ENCODE measurements at places on chromosomes 2 and 18.

GRCh38 chr18:65606551-65607130 lies 144.2 kb upstream of the CDH7 start:
- DNase-seq, result no peak

DNA sequence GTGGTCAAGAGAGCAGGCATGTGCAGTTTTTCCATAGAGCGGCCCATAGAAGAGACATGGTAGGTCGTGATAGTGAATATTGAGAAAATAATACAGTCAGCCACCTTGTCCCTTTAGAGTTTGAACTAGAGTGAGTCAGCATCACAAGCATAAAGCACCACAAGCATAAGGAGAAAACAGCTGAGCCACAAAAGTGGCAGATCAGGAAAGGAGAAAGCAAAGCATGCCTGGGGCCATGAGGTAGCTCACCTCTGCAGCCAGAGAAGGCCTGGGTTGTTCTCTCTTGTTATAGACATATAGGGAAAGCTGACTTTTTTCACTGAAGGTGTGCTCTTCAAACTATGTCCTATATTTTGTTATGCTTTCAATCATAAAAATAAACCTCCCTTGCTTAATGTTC lies 879.0 kb downstream of the DSC3 start:
- no peak for DNase-seq

- no peak for DNase-seq
Observed at GRCh38 chr2:134714228-134714627, 4.6 kb downstream of the TMEM163 start.

DNA sequence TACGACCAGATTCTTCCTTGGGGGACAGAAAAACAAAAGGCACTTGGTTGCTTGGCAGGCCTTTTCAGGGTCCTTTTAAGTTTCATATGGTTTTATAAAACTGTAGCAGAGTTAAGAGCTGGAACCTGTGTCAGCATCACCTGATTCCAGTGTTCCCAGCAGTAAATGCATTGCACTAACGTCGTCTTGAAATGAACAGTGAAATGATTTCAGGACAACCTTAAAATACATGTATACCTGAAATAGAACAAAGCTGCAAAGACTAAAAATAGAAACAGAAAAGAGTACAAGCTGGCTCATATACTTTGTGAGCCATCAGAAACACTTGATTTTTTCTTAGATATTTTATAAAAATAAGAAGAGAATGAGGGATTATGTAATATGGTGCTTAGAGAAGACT lies 51.9 kb downstream of the ACSL3 start:
- no peak for DNase-seq

DNA sequence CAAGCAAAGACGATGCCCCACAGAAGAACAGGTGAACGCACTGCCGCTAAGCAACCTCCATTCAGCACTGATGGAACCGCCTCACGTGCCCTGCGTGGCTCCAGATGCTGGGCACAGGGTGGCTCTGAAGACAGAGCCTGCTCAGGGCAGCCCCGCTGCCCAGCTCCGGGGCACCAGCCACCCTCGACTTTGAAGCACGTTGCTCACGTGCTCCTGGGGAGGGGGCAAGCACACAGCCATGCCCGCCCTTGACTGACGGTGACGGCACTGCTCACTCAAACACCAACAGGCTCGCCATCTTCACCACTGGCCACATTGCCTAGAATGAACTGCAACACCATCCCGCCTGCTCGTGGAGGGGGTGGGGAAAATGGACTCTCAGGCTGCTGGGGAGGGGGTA lies 251.3 kb downstream of the HDAC4 start:
- DNase-seq, result no peak

DNA sequence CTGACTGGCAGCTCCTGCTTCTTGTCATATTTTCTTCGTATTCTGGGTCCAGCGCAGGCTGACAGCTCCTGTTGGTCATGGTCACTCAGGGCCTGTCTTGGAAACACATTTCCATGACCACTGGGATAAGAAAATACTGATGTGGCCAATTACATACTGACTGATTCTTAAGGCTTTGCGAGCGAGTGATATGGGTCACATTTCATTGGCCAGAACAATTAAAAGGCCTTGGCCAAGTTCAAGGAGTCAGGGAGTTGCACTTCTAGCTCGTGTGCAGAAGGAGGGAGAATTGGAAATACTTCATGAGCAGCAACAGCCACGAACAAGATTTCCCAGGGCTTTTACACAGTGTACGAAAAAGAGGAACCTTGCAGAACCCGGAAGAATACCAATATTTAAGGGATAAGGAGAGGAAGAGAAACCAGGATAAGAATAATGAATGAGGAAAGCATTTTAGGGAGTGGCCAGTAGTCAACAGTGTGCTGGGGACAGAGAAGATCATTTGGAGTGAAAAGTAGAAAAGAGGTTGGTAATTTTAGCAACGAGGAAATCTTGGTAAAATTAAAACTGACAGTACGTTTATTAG lies 149.5 kb downstream of the ATP9B start:
- no peak for DNase-seq

GRCh38 chr2:181300600-181301291 lies 156.4 kb upstream of the ITGA4 start:
- DNase-seq, result no peak

DNA sequence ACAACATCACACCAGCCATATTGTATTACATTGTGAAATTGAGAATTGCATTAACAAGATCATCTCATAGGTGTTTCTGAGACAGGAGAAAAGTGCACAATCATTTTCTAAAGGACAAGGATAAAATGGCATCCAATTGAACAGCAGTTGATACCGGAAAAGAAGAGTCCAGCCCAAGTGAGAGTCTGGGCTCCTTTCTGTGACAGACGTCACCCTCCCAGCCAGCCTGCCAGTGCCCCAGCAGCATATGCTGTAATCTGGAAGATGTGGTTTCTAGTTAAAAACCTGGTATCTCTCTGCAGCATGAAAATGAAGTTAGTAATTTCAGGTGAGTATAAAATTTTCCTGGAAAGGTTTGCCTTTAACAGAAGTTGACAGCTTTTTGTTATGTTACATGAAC lies 1531.7 kb upstream of the PIK3C3 start:
- no peak for DNase-seq

GRCh38 chr2:12017499-12018157 lies 271.2 kb downstream of the LPIN1 start:
- no peak for DNase-seq

GRCh38 chr2:18599509-18600254 lies 10.3 kb upstream of the NT5C1B start:
- peak; percentile 51 for DNase-seq

- peak; percentile 87 for DNase-seq
Observed at GRCh38 chr2:200405599-200406298, 99.3 kb downstream of the SPATS2L start.

- DNase-seq, result peak; percentile 57
Observed at GRCh38 chr2:174840436-174840835, 76.2 kb upstream of the CHRNA1 start.

GRCh38 chr18:22623513-22623912 lies 205.8 kb upstream of the CTAGE1 start:
- DNase-seq, result no peak

DNA sequence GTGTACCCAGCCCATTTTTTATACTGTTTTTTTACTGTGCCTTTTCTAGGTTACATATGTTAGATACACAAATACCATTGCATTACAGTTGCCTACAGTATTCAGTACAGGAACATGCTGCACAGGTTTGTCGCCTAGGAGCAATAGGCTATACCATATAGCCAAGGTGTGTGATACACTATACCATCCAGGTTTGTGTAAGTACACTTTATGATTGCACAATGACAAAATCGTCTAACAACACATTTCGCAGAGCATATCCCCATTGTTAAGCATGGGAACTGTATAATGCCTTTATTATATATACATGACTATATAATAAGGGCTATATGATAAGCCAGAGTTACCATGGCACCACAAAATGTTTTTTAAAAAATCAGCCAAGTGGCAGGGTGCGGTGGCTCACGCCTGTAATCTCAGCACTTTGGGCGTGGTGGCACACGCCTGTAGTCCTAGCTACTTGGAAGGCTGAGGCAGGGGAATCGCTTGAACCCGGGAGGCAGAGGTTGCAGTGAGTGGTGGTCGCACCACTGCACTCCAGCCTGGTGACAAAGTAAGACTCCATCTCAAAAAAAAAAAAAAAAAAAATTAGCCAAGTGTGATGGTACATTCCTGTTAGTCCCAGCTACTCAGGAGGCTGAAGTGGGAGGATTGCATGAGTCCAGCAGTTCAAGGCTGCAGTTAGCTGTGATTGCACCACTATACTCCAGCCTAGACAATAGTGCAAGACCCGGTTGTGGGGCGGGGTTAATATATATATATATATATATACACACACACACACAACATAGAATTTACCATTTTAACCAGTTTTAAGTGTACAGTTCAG lies 2.8 kb upstream of the CENPA start:
- no peak for DNase-seq

- no peak for DNase-seq
Observed at GRCh38 chr2:217593732-217594131, 409.1 kb downstream of the TNS1 start.

DNA sequence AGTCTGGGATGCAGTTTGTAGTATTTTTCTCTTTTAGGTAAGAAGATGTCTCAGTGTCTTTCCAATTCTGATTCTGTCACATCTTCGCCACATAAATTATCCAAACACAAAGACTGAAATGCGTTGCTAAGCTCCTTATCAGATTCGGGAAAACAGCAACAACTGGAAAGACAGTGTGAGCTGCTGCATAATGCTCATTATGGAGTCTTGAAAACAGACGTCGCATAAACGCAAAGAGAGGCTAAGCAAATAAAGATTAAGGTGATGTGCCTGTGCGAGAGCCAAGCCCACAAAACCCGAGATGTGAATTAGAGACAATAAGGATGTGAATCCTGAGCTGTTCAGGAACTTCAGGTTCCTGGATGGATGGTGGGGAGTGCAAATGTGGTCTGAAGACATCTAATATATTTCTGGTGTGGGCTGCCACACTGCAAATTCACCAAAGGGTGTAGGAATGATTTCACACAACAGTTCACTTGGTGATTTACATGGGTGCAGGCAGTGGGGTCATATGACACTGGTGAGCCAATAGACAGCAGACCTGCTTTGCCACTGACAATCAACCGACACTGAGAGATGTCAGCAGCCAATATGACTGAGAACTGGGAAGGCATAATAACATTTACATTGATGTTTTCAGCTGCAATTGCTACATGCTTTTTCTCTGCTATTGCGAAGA lies 195.8 kb downstream of the MTX2 start:
- DNase-seq, result no peak
